Brain microvascular endothelial cell (primary cell): ENCODE measurements at places on chromosomes 3 and 15.
A peak's percentile ranks its signal among the peaks of the same experiment; 100 is the strongest.

DNA sequence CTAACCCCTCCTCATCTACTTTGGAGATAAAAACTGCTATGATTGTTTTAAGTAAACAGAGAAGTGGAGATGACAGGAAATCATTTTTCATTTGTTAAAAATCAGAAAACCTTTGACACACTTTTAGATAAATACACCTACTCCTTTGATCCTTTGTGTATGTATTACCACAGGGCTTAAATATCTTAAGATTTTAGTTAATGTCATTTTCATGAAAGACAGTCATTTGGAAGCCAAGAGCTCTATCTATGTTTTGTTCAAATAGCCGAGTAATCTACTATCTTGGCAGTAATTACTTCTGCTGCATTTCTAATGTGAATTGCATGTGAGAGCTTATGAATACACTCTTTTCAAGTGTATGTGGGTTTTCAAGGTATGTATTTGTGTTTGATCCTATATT, 2.0 kb downstream of the ARPP21 start:
- no peak for DNase-seq

- DNase-seq, result no peak
Observed at GRCh38 chr3:48859206-48859605, 11.5 kb upstream of the PRKAR2A start.

GRCh38 chr15:82292271-82292670, 29.7 kb downstream of the SAXO2 start:
- no peak for DNase-seq

DNA sequence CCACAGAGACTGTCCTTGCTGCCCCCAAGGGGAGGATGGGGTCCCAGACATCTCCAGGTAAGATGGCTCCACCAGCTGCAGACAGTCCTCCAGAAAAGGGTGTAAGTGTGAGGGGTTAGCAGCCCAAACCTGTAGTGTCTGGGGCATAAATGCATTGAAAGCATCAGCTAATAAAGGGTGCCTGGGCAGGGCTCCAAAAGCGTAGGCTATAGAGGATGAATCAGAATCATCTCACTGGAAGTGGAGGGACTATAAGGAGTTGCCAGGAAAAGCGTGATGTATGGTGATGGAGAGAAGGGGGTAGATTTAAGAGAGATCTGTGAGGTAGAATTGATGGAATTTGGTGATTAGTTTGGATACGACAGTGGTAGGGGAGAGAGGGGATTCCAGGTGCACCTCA, 79.9 kb upstream of the ONECUT1 start:
- no peak for DNase-seq

GRCh38 chr3:152491922-152492321, 223.2 kb downstream of the MBNL1 start:
- DNase-seq, result no peak

- no peak for DNase-seq
Observed at GRCh38 chr3:71317749-71318457, 265.6 kb downstream of the FOXP1 start.

- no peak for DNase-seq
Observed at GRCh38 chr3:127291114-127291513, 3.3 kb upstream of the PRR20G start.

GRCh38 chr3:196754091-196754981, 14.7 kb downstream of the PAK2 start:
- peak; percentile 42 for DNase-seq

- peak; percentile 18 for DNase-seq
Observed at GRCh38 chr3:12454076-12454815, 30.0 kb upstream of the TSEN2 start.

- no peak for DNase-seq
Observed at GRCh38 chr15:22845289-22845900, 6.9 kb downstream of the NIPA2 start.

GRCh38 chr3:175163686-175164085, 304.6 kb downstream of the NAALADL2 start:
- DNase-seq, result no peak

- no peak for DNase-seq
Observed at GRCh38 chr3:144864646-144865045, 893.0 kb downstream of the DIPK2A start.

DNA sequence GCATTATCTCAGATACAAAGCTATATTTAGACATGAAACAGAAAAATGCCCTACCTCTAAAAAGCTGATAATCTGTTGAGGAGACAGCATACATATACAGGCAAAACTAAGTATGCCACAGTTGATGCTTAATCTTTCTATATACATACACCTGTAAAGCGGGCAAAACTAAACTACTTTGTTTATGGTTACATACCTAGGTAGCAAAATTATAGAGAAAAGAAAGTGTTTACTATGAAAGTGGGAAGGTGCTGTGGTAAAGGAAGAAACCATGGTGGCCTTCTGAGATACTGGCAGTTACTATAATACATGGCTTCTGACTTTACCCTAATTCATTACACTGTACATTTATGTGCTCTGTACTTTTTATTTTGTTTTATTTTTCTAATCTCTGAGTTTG, 36.0 kb upstream of the NR1I2 start:
- no peak for DNase-seq

DNA sequence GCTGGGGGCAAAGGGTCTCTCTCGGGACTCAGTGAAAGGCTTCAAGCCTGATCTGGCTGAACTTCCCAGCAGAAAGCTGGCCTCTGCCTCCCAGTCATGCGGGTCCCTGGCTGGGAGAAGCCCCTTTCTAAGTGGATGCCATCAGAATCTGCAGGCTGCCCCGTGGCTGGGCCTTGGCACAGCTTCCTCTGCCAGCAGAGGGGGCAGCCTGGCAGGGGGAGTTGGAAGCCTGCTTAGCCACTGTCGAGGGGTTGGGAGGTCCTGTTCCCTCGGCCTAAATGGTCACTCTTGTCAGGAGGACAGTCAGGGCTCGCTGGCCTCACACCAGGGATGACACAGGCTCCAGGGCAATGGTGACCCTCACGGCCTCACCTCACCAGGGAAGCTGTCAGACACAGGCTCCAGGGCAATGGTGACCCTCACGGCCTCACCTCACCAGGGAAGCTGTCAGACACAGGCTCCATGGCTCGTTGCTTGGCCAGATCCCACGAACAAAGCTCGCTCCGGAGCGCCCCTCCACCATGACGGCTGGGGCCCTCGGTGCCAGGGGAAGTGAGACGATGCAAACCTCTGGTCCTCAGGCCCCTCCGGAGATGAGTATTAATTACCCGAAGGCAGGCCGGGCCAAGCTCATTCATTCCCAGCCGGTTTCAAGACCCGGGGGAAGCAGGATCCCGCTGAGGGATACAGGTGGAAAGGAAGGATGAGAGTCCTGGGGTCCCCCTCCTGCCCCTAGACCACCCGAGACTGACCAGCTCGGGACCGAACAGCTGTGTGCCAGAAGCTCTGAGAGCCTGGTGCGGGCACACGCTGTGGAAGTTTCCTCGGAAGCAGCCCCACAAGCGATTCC, 151.0 kb downstream of the CHSY1 start:
- DNase-seq, result no peak

DNA sequence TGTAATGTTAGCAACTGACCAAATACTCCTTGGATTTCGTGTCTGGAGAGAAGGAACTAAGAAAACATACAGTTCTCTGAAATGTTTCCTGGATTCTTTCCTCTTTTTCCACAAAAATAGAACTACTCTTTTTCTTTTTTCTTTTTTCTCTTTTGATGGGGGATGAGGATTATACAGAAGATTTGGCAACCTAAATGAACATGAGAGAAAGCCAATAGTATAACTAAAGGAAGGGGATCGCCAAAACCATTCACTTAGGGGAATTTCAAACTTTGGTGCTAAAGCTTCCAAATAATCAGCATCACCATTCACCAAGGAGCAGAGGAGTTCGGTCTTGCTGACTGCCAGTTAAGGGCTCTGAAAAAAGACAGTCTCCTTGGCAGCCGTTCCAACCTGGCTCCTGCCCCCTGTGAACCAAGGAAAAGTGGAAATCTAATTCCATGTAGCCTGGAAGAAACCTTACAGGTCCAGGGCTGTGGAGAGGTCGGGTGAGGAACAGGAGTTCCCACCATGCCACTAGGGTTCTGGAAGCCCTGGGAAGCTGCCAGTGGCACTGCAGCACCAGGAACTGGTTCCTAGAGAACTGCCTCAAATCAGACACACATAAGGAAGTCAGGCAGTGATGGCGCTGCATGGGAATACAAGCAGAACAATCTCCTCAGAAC, 176.9 kb downstream of the TNIK start:
- DNase-seq, result no peak

DNA sequence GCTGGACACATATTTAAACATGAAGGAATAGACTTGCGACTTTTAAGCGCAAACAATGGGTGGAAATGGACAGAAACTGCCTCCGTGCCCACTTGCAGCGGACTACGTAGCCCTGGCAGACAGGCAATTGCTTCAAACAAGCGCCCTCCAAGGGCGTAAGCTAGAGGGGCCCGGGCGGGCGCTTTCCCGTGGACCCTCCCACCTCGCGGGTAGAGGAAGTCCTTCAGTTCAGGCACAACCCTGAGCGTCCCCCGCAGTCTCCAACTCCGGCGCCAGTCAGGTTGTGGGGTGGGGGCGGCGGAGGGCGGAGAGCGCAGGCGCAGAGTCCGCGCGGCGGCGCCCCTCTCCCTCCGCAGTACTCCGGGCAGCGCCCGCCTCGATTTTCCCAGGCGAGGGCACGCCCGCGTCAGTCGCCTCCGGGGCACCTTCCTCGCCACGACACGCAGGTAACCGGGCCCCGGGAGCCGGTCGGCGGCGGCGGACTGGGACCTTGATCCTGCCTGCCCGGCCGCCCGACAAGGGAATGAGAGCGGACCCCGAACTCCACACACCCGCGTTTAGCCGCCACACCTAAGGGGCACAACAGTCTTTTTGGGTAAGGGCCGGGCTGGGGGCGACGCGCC, at the start of gene SLC35G2:
Gene SLC35G2, plus strand, starts transcription at position 358 of the 623 bp plus-strand sequence. CDS start 35,335 bp downstream, outside the sequence.
- DNase-seq, result peak; percentile 21

DNA sequence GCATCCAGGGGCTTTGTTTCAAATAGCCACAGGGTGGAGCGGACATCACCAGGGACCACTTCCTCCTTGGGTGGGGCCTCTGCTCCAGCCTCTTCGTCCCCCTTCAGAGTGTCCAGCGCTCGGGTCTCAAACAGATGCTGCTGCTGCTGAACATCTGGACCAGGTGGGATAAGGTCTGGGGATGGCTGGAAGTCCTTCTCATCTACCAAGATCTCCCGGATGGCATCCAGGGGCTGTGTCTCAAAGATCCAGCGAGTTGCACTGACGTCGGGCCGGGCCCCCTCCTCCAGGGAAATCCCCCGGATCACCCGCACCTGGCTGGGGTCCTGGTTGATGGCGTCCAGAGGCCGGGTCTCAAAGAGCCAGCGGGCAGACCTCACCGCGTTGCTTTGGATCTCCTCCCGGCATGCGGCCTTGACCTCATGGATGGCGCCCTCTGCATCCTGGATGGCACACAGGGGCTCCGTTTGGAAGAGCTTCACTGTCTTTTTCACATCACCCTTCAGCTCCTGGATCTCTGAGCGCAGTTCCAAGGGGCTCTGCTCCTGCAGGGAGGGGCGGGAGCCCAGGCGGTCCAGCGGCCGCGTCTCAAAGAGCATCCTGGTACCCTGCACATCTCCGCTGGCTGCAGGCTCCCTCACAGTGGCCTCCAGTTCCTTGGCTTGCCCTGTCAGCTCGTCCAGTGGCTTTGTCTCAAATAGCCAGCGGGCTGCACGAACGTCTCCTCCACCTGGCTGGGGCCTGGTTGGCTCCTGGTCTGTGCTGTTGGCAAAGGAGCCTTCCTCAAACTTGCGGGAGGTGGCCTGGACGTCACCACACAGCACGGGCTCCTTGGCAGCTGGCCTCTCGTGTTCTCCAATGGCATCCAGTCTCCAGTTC, 3.9 kb downstream of the XIRP1 start:
- DNase-seq, result no peak

GRCh38 chr3:48016301-48016973, at the start of gene MAP4:
Gene MAP4 (minus strand): TSS chr3:48016416. CDS start chr3:47998860, 17,556 bp downstream.
- peak; percentile 55 for DNase-seq

DNA sequence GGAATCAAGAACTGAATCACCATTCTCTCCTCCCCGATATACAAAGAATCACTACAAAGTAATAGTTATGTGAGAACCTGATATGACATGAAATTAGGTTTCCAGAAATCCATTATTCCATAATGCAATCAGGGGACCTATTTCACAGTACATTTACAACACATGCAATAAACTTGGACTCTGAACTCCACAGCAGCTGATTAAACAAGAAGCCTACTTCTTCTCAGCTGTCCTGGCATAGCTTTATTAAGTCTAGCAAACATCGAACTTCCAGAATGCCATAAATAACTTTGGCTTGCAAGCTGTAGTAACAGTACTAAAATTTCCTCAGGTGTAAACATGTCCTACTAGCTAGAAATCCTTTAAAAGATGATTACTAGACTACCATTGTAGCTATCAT, 17.8 kb downstream of the PDCD10 start:
- DNase-seq, result no peak

DNA sequence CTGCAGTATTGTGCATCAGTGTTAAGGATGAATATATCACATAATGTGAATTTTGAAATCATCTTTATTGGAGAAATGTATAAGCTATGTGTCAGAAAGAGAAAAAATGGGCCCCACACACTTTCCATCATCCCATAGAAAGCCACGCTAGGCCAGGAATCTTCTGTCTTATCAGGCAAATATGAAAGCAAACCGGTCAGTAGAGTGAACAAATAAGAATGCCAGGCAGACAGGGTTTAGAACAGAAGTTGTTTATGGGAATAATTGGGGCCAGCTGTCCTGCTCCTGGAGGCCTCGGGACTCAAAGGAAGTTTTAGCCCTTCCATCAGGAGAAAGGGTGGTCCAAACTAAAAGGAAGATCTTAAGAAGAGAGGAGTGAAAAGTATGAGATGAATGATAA, 39.5 kb downstream of the ZNF280D start:
- DNase-seq, result peak; percentile 3

DNA sequence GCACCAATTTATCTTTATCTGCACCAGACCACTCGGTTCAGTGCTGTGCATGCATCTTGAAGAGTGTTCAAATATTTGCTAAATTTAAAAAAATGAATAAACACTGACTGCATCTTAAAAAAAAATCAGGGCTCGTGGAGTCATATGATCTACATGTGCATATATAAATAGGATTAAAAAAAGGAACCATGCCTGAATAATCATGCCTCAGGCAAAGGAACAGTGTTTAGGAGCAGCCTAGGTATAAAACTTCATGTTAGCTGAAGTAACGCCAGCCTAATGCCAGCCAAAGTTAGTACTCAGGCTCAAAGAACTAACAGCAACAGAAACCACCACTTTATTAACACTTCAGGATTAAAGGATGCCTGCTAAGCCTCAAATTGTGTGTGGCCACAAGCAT, 9.5 kb downstream of the ABCC5 start:
- DNase-seq, result no peak

- no peak for DNase-seq
Observed at GRCh38 chr15:73723191-73723590, 30.0 kb downstream of the INSYN1 start.

GRCh38 chr3:185365291-185366073, 2.5 kb downstream of the MAP3K13 start:
- no peak for DNase-seq
